ENCODE measurements at places on chromosomes 12 and 14.

GRCh38 chr12:131454418-131455217, 256.3 kb upstream of the SFSWAP start:
- DNase-seq: no peak

- DNase-seq: no peak
These were observed 69.9 kb upstream of the C14orf180 start for GRCh38 chr14:104509673-104510072.

- DNase-seq: no peak
These were observed 1124.1 kb downstream of the VRK1 start for GRCh38 chr14:97921296-97921695.

DNA sequence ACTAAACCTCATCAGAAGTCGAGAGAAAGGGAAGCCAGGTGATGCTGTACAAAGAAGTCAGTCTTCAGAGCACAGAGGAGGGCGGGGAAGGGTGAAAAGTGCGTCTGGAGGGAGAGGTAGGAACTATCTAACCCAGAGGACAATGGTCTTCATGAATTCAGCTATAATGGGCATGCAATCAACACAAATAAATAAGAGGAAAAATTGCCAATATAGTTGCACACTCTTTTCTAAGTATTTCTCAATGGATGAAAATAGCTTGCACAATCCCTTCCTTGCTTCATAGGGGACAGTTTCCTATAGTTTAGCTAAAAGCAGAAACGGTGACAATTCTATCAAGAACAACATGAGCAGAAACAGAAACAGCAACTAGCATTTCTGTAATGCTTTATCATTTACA, 931.2 kb downstream of the AACS start:
- no peak for DNase-seq

DNA sequence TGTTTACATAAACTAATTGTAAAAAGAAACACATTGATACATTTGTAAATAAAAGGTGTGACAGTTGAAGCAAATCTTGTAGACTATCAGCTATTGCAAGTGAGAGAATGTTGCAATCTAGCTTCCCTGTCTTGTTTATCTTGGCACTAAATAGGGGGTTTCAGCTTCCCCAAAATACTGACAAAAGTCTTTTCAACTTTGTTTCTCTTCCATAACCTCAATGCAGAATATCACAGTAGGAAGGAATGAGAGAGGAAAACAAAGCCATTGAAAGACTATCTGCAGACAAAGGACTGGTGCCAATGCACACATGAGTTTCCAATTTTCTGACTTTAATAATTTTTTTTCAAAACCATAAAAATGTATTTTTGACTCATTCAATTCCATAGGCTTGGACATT, 886.2 kb upstream of the MGAT4C start:
- no peak for DNase-seq

GRCh38 chr12:49031573-49032161, 13.1 kb upstream of the PRKAG1 start:
- DNase-seq: no peak

- DNase-seq: no peak
These were observed 16.7 kb downstream of the TMEM19 start for GRCh38 chr12:71702590-71702989.
